ENCODE measurements at places on chromosomes 6 and 20.

DNA sequence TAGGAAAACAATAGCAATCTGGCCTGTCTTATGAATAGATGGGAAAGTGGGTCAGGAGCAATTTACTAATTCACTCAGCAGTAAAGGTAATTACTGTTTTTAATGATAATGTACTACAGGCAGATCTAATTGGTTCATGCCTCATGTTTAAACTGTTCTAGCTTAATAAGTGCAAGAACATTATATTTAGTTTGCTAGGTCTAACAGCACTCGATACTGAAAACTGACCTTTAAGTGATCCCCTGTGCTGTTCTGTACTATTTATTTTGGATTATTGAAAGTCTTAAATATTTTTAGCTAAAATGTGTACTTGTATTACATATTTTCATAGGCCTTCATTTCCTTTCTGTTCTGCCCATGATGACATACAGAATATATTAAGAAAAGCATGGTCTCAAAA is 998.0 kb upstream of the GJE1 start:
- no peak for DNase-seq

DNA sequence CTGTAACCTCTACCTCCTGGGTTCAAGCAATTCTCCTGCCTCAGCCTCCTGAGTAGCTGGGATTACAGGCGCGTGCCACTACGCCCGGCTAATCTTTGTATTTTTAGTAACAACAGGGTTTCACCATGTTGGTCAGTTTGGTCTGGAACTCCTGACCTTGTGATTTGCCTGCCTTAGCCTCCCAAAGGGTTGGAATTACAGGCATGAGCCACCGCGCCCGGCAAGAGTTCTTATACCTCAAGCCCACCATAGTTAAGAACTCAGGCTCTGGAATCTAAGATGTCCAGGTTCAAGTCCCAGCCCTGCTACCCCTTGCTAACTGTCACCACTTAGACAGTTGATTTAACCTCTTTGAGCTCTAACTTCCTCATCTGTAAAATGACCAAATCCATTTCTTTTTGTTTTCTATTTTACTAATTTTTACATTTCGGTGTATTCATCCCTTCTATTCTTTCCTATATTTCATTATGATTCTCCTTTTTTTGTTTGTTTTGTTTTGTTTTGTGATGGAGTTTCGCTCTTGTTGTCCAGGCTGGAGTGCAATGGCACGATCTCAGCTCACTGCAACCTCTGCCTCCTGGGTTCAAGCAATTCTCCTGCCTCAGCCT is 104.8 kb upstream of the ZNF217 start:
- DNase-seq, result no peak

GRCh38 chr20:41098703-41099250 is 38.6 kb upstream of the PLCG1 start:
- no peak for DNase-seq

DNA sequence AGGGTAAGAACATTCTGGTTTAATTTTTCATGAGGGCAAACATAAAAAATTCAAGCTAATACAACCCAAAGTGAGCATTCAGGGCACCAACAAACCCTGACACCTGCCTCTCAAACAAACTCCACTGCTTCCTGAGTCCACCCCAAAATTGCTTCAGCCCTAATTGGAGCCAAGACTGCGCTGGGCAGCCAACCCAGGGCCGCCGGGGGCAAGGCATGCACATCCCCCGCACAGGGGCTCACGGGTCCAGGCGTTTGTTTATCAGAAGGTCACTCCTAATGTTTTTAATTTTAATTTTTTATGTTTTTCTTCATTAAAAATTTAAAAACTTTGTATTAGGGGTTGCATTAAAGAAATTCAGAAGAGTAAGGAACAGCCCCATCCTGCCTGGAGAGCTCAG is 459.1 kb upstream of the CDH4 start:
- no peak for DNase-seq

- DNase-seq, result no peak
Observed at GRCh38 chr6:38484656-38485055, 155.1 kb downstream of the BTBD9 start.

DNA sequence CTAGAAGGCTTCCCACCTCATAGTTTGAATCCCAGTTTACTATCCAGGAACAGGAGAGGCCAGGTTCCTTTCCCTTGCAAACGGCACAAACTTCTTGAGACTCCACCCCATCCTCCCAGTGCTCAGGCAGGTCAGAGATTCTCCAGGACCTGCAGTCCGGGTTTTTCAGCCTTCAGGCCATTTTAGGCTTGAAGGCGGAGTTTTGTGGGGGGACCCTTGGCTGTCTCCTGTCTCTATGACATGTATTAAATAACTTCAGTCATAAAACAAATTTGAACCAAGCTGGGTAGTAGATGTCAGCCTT is 230.1 kb downstream of the NFATC2 start:
- no peak for DNase-seq

DNA sequence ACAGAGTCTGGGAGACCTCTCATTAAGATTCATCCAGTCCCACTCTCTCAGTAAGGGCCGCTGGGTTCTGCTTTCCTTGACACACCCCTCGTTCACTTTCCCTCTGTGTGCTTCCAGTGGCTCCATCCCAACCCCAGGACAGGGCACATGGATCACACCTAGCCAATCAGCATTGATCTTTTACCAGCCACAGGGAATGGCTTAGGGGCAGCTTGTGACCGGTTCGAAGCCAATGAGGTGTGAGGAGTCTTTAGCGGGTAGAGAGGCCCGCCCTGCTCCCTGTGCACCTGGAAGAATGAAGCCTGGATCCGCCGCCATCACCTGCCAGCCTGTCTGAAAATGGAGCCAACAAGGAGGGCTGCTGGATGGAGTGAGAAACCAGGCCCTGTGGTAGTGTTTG is 35.2 kb upstream of the OVOL2 start:
- no peak for DNase-seq

DNA sequence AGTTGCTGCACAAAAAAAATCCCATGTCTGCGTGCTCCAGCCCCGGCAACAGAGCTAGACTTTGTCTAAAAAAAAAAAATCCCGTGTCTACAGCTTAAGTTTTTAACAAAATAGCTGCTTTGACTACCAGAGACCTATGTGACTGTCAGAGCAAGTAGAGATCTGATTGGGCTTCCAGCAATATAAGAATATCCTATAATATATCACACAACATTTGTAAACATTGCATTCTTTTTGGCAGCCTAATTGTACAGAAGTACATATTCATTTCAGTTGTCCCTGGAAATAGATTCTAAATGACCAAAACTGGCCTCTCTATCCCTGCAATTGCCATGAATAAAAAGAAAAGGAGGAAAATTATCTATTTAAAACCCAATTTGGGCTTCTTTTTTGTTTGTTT is 139.5 kb upstream of the RNF217 start:
- DNase-seq, result no peak

DNA sequence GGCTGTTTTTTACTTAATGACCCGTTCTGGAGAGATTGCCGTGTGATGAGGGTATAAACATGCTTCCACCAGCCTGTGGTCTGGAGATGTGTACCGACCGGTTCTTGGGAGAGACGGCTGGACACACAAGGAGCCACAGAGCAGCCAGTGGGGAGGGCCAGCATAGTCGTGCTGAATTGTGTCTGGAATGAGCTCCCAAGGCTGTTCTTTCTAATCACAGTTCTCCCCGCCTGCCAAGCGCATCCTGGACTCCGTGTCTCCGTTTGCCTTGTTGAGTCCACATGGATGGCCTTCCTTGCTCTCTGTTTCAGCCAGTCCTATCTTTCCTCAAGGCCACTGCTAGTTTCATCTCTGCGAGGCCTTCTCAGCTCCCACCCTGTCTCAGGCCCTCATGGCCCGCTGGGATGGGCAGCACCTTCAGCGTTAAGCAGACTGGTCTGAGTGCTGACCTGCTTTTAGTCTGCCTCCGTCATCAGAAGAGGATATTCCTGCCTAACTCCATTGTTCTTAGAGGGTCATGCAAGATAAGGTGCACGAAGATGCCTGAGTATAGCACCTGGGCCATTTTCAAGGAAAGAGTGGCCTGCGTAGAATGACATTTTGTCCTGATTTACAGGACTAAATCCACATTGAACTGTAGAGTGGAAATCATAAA is 20.6 kb downstream of the MANBAL start:
- no peak for DNase-seq

GRCh38 chr6:114833211-114833610 is 490.4 kb upstream of the HS3ST5 start:
- no peak for DNase-seq

DNA sequence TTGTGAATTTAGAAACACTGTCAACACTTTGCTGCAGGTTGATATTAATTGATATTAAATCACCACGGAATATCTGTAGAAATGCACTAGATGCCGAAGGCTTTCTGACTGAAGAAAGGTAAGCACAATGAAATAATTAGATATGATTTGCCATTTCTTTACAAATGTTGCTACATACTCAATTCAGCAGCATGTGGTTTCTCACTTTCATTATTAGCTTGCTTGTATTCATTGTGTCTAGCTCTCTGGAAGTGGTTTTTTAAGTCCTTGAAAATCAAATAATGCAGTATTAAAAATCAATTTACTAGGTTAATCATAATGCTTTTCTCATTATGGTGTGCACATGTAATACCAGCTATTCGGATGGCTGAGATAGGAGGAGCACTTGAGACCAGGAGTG is 231.3 kb upstream of the MARCKS start:
- DNase-seq, result no peak

DNA sequence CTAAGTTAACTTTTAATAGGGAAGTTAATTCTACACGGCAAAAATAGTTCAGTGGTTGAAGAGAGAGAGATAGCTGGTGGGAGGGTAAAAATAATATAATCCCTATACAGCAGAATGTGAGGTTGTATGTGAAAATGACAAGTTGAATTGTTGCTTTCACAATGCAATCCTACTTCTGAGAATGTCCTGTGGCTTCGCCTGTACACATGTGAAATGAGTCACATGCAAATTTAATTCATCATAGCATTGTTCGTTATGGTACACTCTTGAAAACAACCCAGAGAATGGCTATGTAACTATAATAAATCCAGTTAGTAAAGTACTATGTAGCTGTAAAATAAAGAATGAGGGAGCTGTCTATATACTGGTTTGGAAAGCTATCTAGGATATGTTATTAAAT is 46.0 kb upstream of the HINT3 start:
- no peak for DNase-seq

- DNase-seq, result peak; percentile 3
Observed at GRCh38 chr6:113089056-113089455, 741.9 kb downstream of the RFPL4B start.

GRCh38 chr20:44065401-44066340 is 121.3 kb downstream of the JPH2 start:
- no peak for DNase-seq

GRCh38 chr6:147071776-147072175 is 132.4 kb upstream of the STXBP5 start:
- DNase-seq, result no peak

- no peak for DNase-seq
Observed at GRCh38 chr20:1137236-1137635, 18.8 kb downstream of the PSMF1 start.

- no peak for DNase-seq
Observed at GRCh38 chr20:19826179-19826914, 68.3 kb downstream of the RIN2 start.

DNA sequence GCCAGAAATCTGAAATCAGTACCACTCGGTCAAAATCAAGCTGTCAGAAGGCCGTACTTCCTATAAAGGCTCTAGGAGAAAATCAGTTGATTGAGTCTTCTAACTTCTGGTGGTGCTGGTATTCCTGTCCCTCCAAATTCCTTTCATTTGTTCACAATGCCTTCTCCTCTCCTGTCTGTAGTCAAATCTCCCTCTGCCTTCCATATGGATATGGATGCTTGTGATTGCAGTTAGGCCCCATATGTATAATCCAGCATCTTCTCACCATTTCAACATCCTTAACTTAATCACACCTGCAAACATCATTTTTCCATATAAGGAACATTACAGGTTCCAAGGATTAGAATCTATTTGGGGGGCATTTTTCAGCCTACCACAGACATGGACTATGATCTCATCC is 287.8 kb upstream of the THEMIS start:
- DNase-seq, result no peak

GRCh38 chr6:70107852-70108629 is 194.8 kb downstream of the COL9A1 start:
- no peak for DNase-seq

DNA sequence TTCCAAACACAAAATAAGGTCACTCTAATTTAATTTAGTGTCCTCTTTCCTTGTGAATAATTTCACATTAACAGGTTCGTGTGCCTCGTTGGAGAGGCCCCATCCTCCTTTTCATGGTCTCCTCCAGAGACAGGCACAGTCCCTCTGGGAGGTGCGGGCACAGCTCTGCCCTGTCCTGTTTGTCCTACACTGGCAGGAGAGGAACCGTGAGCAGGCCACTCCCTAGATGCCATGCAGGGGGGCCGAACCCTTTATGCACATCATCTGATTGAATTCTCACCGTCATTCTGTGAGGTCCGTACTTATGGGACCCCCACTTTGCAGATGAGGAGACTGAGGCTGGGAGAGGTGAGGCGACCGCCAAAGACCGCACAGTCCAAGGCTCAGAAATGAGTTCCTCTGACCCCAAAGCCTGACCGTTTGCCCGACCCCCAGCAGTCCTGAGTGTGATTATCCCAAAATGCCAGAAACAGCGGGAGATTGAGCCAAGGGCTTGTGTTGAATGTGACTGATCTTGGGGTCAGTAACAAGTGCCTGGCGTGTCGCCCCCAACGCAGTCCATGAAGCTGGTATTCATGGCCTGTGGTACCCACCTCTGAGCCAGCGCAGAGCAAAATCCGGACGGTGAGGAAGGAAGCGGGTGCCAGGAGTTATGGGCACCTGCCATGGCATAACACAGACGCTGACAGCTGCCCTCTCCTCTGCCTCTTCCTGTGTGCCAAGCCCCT is 43.5 kb downstream of the PMEPA1 start:
- DNase-seq, result no peak

- DNase-seq, result no peak
Observed at GRCh38 chr6:108407904-108408827, 113.3 kb downstream of the AFG1L start.

DNA sequence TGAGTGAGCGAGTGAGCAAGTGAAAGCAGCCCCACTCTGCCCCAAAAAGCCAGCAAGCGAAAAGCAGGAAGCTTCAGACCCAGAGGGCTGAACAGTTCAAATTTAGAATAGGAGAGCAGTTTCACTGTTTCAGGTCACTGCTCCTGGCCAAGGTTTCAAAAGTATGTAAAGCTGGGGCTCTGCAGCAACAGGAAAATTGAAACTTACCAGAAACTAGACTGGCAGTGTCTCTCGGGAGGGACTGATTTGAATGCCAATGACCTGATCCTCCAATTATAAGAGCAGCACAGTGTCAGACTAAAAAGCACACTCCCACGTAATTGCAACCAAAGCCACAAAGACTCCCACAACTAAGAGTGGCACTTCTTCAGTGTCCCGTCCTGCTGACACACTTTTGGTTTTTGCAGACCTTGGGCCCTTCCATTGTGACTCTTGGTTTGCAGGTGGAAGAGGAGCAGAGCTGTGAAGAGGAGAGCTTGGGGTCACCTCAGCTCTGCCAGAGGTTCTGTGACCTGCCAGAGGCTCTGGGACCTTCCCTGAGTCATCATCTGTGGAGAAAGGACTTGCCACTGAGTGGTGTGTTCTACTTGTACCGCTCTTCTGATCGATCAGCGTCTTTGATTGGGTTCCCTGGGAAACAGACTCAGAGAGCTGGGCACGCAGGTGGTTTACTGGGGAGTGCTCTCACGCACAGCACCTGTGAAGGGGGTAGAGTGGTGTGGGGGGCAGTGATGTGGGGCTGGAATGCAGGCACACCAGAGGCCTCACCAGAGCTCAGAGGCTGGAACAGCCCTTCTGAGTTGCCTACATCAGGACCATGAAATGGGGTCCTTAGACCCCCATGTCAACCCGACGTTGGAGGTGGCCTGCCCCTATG is 52.7 kb upstream of the PTGIS start:
- no peak for DNase-seq

- DNase-seq, result no peak
Observed at GRCh38 chr6:92608751-92609150, 810.6 kb downstream of the EPHA7 start.

- no peak for DNase-seq
Observed at GRCh38 chr20:1651268-1652058, 6.1 kb downstream of the SIRPG start.

Data from iPS DF 19.7 (cell line).